ENCODE measurements at places on chromosomes 4 and X. TPM values are rescaled to one million over a fixed set of nuclear protein-coding genes. Genes with fewer than 3 reads are reported as not detected.

Gene DCHS2
- 0.08 TPM for total RNA-seq

Gene DRD5
- not detected for total RNA-seq

Gene CHM
- total RNA-seq, result 6.4 TPM

Gene CT47B1
- not detected for total RNA-seq

Gene ARSJ
- total RNA-seq, result 20.1 TPM

Gene KCND1
- total RNA-seq, result 0.47 TPM

Gene ADH1A
- total RNA-seq, result not detected

Gene ASB11
- total RNA-seq, result not detected

Gene BTK
- not detected for total RNA-seq

Gene GLRA2
- not detected for total RNA-seq

Gene TNMD
- total RNA-seq, result not detected

Gene FGFBP2
- total RNA-seq, result not detected

Data from hair follicular keratinocyte (primary cell).